ENCODE measurements at places on chromosomes 4 and X.

GRCh38 chr4:102564399-102565059, 63.4 kb downstream of the NFKB1 start:
- no peak for DNase-seq

DNA sequence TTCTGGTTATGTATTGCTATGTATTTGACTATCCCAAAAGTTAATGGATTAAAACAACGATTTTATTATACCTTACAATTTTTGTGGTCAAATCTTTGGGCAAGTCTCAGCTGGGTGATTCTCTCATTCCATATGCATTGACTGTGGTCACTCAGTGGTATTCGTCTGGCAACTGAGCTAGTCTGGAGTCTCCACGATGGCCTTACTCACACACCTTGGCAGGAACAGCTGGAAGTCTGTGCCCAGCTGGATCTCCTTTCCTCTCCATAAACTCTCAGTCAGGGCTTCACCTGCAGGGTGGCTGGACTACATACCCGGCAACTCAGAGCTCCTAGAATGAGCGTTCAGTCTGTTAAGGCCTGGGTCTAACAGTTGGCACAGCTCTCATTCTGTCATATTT, 141.1 kb upstream of the WDFY3 start:
- no peak for DNase-seq

DNA sequence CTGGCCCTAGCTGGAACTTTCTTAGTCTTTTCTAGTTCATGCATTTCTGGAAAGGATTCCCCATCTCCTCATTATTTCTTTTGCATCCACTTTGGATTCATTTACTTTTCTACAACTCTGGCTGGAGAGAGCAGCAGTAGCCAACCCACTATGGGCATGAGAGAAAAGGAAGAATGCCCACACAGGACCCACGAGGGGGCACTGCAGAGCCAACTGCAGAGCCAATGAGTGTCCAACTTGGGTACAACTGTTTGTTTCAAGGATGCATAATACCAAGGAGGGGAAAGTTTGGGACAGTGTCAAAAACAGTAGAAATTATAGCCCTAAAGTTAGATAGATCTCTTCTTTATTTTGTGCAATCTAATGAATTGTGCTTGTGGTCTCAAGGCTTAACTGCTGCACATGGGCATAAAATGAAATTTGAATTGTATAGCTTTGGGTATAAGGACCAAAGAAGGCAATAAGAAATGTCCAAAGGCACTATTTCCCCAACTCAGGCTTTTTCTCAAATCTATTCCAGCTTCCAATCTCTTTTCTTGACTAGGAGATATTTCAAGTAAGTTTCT, 230.6 kb downstream of the NSUN7 start:
- DNase-seq: no peak

GRCh38 chrX:106039920-106040319, 1.4 kb upstream of the SERPINA7 start:
- DNase-seq: no peak

- no peak for DNase-seq
Measured at GRCh38 chr4:141801558-141801957, 165.2 kb downstream of the IL15 start.

GRCh38 chr4:159017323-159018026, 85.4 kb upstream of the RAPGEF2 start:
- DNase-seq: no peak

DNA sequence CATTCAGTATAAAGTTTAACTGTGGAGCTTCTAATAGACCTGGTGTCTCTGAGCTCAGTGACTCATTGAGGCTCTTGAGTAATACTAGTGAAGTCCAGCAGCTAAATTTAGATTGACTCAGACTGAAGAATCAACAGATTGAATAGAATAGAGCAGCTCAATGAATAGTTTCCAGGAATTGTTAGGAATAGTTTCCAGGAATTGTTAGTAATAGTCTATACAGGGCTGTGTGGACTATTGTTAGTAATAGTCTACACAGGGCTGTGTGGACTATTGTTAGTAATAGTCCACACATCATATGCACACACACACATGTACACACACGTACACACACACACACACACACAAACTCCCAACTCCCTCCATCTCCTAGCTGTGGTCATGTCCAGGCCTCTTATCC, 3.0 kb downstream of the GIMD1 start:
- no peak for DNase-seq
